ENCODE measurements at places on chromosomes 2 and 18.

DNA sequence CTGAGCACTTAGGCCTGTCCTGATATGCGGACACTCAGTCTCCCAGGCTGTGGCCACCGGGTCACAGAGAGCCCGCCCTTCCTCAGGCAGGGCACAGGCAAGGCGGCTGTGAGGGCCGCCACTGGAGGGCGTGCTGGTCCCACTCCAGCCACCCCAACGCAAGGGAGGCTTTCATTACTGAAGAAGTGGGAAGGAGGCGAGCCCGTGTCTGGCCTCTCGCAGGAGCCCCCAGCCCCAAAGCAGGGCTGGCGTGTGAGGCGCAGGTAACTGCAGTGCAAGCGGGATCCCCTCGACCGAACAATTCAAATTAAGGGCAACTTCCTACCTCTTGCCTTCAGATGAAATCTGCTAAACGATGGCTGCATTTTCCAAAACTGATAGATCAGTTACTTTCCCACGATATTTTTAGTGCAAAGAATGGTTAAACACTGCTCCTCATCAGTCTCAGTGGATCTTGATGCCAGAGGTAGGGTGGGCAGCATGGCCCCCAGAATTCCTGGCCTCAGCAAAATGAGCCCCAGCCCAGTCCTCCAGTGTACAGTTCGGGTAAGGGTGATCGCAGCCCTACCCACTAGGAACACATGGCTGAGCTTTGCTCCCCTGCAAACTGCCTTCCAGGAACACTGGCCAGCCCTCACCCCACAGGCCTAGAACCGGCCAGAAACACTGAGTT lies 97.2 kb downstream of the SEPTIN10 start:
- DNase-seq, result peak; percentile 53

DNA sequence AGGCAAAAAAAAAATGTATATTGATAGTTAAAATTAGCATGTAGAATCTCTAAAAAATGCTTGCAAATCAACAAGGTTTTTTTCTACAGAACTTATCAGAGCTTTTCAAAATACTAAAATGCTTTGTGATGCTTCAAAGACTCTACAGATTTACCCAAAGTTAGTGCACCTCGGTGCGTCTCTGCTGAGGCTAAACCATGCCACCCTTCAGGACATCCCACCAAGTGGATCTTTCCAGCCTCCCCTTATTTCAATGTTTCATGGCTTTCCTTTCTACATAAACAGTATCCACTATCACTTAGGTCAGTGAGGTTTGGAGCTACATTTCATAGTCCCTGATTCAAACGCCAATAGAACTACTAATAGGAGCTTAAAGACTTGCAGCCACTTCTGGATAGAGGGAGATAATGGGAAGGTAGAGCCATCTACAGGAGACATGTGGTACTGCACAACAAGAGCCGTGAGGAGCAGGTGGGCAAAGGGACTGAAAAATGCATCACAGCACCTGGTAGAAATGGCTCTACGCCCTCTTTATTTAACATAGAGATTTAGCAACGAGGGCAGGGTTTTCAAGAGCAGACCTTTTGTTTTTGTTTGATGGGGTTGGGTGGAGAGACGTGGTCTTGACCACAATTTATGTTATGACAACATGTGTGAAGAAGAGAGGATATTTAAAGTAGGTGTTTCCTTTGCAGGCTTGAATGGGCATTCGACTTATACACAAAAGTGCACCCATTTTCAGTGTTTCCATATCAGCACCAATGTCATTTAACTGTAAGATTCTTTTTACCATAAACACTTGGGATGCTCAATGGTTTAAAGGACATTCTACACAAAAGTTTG lies 56.1 kb upstream of the SLC35G4 start:
- DNase-seq, result peak; percentile 53

DNA sequence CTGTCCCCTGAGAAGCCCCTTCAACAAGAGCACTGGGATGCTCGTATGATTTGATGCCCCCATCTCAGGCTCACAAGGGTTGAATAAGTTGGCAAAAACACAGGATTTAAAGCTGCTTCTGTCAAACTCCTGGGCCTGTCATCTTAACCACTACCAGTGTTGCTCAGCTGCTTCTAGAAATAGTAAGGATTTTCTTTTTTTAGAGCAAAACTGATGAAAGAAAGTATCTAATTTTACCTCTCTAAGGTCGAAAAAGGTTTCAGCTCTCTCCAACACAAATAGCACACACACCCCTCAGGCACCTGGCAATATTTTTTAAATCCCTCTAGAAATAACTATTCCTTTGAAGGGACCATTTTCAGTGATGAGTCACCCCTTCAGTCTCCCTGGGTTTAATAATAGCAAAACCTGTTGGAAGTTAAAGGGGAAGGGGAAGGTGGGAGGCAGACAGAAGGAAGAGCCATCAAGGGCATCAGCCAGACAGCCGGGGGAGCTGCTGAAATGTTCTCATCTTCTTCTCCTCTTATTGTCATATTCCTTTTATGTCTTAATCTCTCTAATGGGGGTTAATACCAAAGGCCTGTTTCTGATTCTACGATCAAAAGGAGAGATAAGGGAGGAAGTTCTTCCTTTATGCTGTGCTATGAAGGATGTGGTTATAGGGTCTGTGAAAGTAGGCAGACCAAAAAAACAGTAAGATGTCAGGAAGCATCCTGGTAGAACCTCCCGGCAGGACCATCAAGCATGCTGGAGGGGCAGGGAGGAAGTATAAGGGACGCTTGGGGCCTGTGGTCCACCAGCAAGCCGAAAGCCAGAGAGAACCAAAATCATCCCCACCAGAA lies 31.9 kb upstream of the SLC35G4 start:
- DNase-seq, result no peak

- DNase-seq, result no peak
Measured at GRCh38 chr2:163658556-163658955, 77.3 kb downstream of the FIGN start.

DNA sequence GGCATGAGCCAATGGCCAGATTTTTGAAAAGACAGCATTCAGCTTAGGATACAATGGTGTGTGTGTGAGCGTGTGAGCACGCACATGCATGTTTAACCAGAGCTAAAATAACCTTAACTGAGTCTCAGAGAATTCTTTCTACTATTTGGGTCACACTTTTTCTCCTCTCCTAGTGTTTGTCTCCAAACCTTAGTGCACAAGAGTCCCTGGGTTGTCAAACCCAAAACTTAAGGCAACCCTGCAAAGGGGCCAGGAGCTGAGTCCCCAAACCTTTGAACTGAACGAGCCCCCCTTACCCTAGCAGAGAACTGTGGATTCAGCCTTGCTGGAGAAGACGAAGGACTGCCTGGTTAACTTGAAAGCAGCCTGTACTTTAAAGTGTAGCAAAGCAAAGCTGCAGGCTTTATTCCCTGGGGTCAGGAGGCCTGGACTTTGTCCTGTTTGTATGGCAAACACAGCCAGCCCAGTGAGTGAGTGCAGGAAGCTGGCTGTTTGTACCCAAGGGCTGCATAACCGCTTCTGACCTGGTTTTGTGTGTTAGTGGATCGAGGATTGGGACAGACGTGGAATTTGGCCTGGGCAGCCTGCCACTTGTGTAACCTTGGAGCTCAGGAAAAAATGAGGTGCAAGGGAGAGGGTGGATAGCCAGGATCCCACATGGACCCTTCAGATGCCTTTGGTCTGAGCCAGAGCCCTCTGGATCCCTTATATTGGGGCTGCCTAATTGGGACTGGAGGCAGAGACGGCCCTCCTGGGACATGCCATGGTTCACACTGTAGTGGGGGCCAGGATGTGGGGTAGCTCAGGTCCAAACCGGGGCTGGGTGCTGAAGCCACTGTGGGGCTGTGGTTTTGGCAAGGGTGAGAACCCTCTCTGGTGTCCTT lies 6.4 kb upstream of the PSMD1 start:
- no peak for DNase-seq

DNA sequence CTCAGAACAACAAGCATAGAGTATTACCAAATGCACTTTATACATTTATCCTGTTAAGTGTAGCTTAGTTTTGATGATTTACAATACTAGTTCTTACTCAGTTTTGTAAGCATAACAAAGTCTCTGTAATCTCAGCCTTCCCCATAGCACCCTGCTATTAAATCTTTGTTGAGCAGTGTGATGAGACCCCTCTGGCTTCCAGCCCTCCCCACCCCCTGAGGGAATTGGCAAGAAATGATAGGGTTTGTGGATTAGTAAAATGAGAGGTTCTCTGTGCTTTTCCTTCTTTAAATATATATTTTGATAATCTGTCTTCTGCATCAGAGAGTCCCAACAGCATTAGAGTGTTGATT lies 37.2 kb downstream of the ZNF521 start:
- DNase-seq, result no peak

- DNase-seq, result no peak
Measured at GRCh38 chr18:68608851-68609490, 105.9 kb downstream of the TMX3 start.

- DNase-seq, result no peak
Measured at GRCh38 chr2:194223218-194223617, 1433.8 kb upstream of the SLC39A10 start.

DNA sequence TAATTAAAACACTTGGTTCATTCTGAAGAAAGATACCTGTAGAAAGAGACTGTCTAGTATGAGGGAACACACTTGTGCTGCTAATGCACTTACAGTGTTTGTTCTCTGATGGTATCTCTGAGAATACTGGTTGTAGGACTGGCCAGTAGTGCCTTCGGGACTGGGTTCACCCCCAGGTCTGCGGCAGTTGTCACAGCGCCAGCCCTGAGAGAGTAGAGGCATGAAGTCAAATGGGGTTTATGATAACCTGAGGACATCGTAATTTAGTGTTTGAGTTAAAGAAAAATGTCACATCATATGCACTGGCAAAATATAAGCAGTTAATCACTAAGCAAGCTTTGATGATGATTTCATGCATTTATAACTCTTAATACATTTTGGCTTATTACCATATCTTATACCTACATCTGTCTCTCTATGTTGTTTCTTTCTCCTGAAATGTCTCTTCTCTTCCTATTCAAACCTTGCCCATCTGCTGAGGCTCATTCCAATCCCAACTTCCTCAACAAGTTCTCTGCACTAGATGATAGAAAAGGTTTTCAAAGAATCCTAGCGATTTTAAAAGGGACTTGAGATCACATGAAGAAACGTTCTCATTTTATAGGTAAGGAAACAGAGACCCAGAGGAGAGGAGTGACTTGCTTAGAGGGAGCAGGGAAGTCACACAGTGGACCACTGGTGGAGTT lies 50.2 kb downstream of the ATIC start:
- DNase-seq, result no peak

DNA sequence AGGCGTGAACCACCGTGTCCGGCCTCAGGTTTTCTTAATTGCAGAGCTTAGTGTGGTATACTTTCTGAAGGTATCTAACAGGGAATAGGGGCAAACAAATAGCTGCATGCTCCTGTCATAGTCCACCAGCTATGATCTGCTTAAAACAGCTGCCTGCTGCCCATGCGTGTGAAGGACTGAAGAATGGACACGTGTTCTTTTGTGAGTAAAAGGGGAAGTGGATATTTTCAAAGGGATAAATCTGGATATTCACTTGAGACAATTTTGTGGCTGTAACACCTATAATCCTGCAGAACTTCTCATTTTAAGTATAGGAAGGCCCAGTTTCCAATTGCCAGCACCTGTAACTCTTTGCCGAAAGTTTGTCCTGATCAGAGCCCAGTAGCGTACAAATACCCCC lies 44.7 kb downstream of the TRPM8 start:
- no peak for DNase-seq

DNA sequence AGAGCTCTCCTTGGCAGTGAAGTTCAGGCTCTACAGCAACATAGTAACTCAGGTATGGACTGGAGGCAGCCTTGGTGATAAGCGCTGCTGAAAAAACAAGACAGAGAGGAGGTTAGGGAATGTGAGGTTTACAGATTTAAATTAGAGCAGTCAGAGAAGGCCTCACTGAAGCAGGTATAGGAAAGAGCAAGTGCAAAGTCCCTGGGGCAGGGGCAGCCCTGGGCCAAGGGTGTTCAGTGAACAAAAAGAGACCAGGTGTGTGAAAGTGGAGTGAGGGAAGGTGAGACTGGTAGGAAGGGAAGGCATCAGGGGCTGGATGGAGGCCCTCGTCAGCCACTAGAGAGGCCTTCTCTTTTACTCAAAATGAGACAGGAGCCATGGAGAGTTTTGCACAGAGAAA lies 89.6 kb downstream of the LAMA3 start:
- DNase-seq, result no peak

- peak; percentile 45 for DNase-seq
Measured at GRCh38 chr2:176421297-176422050, 152.2 kb downstream of the MTX2 start.

- no peak for DNase-seq
Measured at GRCh38 chr18:2423761-2424160, 147.5 kb downstream of the METTL4 start.

GRCh38 chr2:181130686-181131085 lies 150.3 kb downstream of the UBE2E3 start:
- DNase-seq, result no peak

DNA sequence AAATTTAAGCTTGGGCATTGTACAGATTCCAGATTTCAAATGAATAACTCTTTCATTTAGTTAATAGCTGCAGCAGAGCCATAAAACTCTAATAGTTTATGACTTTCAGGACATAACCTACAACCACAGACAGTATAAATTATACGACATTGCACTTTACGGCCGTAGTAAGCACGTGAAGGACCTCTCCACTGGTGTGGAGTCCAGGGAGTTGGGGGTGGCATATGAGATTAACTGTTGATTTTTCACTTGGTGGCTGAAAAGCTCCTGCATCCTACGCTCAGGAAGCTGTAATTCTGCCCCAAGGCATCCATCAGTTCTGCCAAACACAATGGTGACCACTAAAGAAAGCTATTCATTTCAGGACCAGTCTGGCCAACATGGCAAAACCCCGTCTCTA lies 376.2 kb downstream of the SOX11 start:
- no peak for DNase-seq

- no peak for DNase-seq
Measured at GRCh38 chr2:224261326-224261725, 140.6 kb downstream of the FAM124B start.

- DNase-seq, result no peak
Measured at GRCh38 chr2:32369222-32369621, 12.4 kb downstream of the BIRC6 start.

- peak; percentile 61 for DNase-seq
Measured at GRCh38 chr2:234288974-234289455, 207.9 kb downstream of the ARL4C start.

DNA sequence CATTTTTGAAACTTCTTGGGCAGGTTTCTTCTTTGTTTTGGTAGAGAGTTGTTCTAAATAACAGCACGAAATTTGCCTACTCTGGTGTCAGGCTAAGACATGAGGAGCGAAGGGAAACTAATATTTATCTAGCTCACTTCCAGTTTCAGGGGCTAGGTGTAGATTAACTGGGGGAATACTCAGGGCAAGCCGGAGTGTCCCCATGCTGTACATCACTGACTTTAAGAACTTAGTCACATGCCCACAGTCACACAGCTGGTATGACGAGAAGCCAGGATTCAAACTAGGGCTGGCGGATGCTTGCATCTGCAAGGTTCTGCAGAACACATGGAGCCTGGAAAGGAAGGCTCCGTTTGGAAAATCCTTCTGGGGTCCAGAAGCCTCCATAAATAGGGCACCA lies 133.3 kb downstream of the ALPK2 start:
- DNase-seq, result no peak

DNA sequence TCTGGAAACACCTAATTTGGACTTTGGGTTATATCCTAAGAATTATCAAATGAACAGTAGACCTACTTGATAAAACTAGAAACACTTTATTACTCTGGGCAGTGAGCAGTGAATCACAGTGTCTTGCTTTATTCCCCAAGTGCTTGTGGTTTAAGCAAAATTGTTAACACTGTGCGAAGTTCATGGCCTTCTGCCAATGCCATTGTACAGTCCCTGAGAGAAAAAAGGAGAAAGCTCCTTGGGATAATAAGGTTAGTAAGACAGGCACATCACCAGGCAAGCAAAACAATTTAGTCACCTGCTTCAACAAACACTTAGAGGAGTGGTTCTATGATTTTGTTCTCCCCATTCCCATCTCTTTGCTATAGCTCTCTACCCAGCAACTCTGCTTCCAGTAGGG lies 39.8 kb downstream of the ADCYAP1 start:
- peak; percentile 96 for DNase-seq

Data from A172 (cell line).